Suppressor macrophage (primary cell): ENCODE measurements at places on chromosomes 12 and 14.

GRCh38 chr14:29911810-29912209 lies 15.8 kb downstream of the PRKD1 start:
- no peak for DNase-seq

DNA sequence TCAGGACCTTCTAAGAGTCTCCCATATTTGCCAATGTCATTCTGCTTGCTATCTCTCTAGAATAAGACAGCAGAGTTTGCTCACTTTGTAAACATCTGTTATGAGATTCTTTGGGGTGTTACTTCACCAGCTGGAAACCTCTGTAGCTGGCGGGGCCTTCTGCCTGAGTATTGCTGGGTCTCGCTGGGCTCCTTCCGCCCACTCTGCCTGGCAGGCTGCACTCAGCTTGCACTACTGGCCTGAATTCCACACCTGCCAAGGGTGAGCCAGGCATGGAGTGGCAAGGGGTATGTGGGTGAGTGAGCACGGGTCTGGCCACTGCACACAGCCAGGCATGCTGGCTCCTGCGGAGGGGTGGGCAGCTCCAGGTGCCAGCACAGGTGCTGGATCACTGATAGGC lies 267.3 kb upstream of the PDE3A start:
- DNase-seq, result no peak

DNA sequence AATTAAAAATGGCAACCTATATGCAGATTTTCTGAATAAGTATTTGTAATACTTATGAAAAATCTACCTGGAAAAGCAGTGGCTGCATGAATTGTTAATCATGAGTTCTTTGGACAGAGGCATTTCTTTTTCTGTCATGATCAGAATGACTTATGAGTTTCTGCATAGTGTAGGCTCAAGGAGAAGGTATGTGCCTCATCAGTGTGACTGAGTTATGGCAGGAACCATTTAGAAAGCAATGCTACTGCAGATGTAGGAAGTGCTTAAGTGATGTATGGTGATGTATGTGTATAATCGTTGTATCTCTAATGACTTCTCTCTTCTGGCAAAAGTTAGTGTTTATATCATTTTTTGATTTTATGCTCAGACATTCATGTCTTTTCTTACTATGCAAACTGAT lies 816.4 kb upstream of the FBXO33 start:
- DNase-seq, result no peak

- no peak for DNase-seq
Measured at GRCh38 chr12:99027461-99027860, 382.4 kb downstream of the APAF1 start.

GRCh38 chr14:55519473-55520080 lies 60.4 kb upstream of the KTN1 start:
- no peak for DNase-seq

DNA sequence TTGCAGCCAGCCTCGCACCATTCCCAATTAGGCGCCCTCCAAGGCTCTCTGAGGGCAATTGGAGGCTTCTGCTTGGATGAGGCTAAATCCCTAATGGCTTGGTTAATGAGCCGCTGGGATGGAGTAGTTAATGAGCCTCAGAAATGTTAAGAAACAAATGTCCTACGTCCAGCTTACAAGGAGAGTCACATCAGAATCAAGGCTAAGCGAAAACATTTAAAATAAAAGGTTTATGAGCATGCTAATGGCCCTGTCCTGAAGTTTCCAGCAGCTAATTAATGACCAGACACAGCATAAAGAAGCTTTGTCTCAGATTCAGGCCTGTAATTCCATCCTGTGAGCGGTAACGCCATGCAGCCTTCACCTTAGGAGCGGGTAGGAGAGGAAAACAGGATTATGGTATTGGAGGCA lies 200.7 kb upstream of the BCL2L14 start:
- no peak for DNase-seq

GRCh38 chr14:67413806-67414769 lies 2.1 kb upstream of the PLEK2 start:
- peak; percentile 91 for DNase-seq

GRCh38 chr14:94681300-94682060 lies 69.3 kb downstream of the SERPINA3 start:
- peak; percentile 58 for DNase-seq

DNA sequence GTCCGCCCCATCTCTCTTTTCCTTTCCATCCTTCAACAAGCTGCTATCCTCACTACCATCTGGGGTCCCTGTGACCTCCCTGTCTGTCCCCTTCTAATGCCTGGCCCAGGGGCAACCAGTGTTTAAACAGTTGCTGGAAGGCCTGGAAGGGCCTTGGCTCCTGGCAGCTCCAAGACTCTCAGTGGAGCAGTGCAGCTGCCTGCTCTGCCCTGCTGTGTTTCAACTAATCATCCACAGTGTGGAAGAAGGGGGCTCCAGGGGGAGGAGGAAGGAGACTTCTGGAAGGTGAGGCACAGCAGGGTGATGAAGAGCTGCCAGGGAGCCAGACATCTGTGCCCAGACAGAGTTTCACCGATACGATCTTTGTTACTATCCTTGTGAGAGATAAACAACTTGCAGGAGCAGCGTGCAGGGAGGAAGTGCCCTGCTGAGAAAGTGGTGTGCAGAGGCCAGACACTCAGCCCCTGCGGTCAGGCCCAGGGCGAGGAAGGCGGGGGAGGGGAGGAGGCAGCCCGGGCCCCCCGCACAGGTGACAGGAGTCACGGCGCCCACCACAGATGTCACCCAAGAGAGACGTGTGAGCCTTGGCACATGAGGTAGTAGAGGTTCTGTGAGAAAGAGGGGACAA lies 1061.8 kb downstream of the BCL11B start:
- DNase-seq, result no peak

GRCh38 chr12:78795934-78796445 lies 68.6 kb upstream of the SYT1 start:
- no peak for DNase-seq

DNA sequence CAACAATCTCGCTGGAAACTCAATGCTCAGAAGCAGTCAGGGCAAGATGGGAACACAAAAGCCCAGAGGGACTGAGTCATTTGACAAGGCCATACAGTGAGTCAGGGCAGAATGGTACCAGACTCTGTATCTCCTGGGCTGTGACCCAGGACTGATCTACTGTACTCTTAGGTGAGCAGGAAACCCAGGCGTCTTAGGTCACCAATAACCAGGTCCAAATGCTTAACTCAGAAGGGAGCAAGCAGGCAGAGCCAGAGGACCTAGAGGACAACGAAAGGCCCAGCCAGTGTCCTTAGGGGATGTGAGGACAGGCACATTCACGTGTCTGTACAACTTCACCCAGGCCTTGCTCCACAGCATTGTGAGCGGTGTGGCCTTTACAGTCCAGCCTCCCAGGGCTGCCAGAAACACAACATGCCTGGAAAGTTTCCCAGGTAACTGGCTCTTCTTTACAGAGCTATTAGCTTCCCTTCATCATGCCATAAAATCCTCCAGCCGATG lies 69.9 kb downstream of the ARL6IP4 start:
- no peak for DNase-seq
